ENCODE measurements at places on chromosomes 5 and 9. TPM values are rescaled to one million over a fixed set of nuclear protein-coding genes. Genes with fewer than 3 reads are reported as not detected.

DNA sequence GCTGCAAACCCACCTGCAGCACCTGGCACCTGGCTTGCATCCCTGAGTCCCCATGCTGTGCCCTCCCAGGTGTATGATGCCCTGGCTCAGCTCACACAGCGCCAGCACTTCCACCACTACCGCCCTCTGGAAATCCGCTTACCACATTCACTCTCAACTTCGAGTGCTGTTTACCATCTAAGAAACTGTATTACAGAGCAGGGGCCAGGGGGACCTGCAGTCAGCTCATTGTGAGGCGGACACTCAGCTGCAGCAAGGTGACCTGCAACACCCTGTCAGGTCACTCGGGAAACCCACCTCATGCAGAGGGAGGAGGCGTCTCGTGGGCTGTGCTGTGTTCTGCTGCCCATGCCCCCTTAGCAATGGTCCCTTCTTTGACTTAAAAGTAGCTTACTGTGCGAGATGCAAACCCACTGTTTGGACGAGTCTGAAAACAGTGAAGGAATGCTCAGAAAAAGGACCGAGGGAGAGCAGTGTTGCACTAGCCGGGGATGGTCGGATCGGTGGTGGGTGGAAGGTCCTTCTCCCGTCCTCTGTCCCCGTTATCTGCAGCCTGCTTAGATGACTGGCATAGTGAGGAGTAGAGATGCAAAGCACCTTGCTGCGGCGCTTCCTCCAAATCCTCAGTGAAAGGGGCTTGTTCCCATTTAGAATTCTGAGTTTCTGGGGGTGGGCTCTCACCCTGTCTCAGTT, 55.2 kb upstream of the CTSL start:
- DNase-seq: no peak

- DNase-seq: no peak
These were observed 69.4 kb upstream of the CTSL start for GRCh38 chr9:87656485-87656884.

GRCh38 chr9:18969128-18969527, 63.9 kb downstream of the SAXO1 start:
- DNase-seq: no peak

The DOLPP1 gene
- 20.6 TPM for polyA plus RNA-seq

- DNase-seq: no peak
These were observed 66.8 kb downstream of the SLC38A9 start for GRCh38 chr5:55645304-55645703.

DNA sequence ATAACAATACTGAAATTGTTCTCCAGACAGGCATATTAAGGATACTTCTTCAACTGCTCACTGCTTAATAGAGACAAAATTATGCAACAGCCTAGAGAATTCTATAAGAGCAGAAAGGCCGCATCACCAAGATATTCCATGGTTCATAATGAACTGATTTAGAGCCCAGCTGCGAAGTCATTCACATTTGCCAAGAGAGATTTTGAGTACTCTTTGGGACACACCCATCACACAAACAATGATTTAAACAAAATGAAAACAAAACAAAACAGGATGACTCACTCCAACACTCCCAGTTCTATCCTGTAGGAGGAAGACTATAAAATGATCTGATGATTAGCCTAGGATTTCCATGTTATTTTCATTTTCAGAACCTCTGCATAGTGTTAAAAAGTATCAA, 145.7 kb upstream of the GNA14 start:
- DNase-seq: no peak

The NTNG2 gene
- polyA plus RNA-seq: 0.60 TPM
